HCEC 1CT (cell line): ENCODE measurements at places on chromosomes 6 and 20.

DNA sequence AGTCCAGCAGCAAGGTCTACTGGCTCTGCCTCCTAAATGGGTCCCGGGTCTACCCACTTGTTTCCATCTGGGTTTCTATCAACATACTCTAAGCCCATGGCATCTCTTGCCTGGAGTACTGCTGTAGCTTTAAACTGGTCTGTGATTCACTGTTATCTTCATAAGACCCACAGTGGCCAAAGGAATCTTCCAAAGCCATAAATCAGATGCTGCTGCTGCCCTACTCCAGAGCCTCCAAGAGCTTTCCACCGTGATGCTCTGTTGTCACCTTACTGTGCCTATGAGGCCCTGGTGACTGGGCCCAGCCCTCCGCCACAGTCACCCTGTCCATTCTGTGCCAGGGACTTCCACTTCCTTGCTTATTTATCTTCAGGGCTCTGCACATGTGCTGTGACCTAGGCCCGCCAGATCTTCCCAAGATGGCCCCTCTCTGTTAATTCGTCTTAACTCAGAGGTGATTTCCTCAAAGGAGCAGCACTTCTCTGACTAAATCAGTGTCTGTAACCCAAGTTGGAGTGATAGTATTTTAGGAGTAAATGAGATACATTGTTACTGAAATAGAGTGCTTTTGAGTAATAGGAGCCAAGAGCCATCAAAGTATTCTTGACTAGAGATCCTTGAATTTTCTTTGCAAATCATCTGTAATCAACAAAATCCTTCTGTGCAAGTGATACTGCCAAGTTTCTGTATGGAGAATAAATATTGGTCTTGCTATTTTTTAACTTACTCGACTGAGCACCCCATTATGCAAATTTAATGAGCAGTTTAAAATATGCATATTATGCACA, 102.5 kb downstream of the PPP1R14C start:
- DNase-seq = no peak

DNA sequence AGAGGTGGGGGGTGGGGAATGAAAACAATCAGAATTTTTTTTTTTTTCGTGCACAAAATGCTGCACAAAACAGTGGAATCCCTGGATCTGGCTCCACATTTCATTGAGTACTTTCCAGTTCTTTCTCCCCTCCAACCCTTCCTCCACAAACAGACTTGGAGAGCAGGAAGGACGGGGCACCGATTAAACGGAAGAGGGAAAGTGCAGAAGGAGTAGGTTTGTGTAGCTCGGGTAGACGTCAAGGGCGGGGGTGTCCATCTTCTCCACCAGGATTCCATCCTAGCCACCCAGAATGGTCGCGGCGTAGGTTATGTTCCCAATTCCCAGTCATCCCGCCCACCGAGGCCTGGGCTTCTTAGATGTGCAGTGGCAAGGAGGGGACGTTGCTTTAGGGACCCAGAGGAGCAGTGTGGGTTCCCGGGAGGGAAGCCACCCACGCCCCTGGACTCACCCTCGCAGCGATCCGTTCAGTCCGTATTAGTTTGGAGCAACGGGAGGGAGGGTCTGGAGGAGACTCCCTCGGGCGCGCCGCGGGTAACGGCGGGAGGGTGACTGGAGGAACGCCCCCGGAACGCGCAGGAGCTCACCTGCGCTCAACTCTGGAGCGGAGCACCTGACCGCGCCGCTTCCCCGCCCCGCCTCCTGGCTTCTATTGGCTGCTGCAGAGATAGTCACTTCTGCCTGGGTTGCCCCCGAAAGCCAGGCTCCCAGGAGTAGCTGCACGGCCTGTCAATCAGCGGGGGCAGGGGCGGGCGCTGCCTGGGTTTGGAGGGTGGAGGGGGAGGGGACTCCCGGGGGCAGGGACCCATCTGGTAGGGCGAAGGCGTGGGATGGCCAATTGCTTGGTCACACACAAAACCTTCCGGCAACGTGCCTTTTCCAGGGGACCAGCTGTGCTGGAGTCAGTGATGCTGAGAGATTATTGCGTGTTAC, at the start of gene ENPP5:
TSS of gene ENPP5 (minus strand) at position 624 of the 933 bp plus-strand sequence. CDS start 2,718 bp downstream, outside the sequence.
- no peak for DNase-seq

DNA sequence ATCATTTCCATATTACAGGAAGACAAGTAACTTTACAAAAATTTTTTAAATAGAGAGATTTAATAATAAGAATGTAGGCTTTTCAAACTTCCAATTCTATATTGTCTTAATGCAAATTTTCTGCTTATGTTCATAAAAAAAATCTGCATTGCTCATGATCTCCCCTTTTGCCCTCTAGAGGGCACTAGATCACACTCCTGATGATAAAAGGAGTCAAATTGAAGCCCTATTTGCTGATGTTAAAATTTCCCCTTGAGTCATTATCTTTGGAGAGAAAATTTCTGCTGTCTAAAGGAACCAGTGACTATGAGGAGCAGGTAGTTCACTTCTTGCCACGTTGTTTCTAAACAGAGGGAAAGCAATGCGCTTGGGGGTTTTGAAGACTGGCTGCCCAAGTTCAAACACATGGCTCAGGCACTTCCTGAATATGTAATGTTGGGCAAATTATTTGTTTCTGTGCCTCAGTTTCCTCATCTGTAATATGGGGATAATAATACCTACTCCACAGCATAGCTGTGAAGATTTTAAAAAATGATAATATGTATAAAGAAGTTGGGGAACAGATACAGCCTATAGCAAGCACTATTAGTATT, 874.2 kb downstream of the TFAP2A start:
- DNase-seq = peak; percentile 57

DNA sequence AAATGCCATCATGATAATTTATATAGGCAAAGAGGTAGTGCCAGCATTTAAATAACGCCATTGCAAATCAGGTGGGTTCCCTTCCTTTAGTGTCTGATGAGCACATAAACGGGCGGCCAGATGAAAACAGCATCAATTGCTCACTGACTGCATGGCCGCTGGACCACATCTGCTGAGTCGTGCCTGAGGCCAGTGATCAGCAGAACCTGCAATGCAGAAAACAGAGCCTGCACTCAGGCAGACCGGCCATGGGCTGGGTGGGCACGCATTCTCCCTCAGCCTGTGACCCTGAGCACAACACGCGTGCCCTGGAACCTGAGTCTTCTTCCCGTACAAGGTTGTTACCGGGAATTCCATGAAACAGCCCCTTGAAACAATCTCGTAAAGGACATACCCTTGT, 144.0 kb upstream of the THBS2 start:
- DNase-seq = no peak

- DNase-seq = no peak
Measured at GRCh38 chr6:38176797-38177751, 357.5 kb downstream of the ZFAND3 start.
